ENCODE measurements at places on chromosomes 5 and 9.

DNA sequence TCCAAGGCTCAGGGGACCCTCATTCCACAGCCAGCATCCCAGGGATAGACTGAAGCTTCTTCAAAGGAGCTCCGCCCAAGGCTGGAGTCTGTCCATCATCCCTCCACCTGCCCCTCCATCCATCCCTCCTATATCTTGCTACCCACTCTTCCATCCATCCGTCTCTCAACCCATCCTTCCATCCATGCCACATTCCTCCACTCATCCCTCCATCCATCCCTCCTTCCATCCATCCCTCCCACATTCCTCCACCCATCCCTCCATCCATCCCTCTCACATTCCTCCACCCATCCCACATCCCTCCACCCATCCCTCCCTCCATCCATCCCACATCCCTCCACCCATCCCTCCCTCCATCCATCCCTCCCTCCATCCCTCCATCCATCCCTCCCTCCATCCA is 5.5 kb upstream of the VAV2 start:
- no peak for DNase-seq

- DNase-seq = no peak
These were observed 26.0 kb upstream of the SUSD3 start for GRCh38 chr9:93032545-93032944.

DNA sequence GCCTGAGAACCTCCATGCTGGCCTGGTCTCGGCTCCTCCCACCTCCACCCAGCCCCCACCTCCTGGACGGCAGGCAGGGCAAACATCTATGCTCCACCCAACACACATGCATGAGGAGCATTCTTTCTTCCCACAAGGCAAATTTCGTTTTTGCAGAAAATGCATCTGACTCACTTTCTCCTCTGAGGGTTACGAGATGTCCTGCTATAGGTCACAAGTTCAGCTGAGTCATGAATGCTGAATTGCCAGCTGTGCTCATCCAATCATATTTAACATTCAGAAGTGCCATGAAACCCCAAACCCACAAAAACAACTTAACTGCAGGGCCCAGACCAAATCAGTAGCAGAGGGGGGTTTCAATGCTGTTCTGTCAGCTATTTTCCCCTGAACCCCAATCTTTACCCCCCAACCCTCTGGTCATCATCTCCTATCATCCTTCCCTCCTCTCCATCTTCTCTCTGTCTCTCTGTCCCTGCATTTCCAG is 39.0 kb upstream of the OSMR start:
- DNase-seq = no peak

DNA sequence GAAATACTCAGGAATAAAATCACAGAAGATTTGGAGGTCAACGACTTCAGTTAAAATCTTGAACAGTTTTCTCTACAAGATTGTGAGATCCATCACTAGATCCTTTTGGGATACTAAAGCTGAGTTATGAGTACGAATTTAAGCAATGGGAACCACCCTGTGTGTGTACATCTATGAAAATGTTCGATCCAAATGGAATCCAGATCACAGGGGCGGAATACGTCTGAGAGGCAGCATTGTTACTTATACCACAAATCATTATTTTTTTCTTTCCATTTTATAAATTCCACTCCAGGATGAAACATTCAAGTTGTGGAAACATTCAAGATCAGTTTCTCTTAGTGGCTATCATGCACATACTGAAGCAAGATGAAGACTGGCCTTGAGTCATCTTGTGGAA is 239.3 kb upstream of the PAPPA start:
- no peak for DNase-seq

DNA sequence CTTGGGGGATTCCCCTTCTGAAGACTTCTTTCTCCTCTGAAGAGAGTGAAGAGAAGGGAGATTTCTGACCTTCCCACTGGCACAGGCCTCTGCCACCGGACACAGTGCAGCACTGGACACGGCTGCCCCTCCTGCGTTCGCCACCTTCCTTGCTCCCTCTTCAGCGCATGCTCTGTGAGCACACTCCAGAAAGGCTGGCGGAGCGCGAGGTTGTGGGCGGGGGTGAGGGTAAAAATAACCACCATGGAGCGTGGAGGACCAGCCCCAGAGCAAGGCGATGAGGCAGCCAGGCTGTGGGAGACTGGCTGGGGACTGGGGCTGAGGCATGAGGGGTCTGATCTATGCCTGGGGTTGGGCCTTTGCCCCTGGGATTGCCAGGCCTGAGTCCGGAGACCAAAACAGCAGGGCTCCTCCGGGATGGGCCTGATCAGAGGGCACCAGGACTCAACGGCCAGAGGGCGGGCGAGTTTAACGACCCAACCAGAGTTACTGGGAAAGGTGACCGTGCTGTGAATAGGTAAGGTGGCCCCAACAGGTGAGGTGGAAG is 97.2 kb downstream of the ROR2 start:
- DNase-seq = no peak

GRCh38 chr5:2166979-2167377 is 284.3 kb upstream of the IRX4 start:
- no peak for DNase-seq

- DNase-seq = no peak
These were observed 40.2 kb upstream of the OR13F1 start for GRCh38 chr9:104463864-104464263.
